Stimulated activated CD8-positive, alpha-beta memory T cell treated with anti-CD3 and anti-CD28 coated beads, Interleukin-4, amount 100 ng/mL, for 1 hour (primary cell): ENCODE measurements at places on chromosomes 12 and 14.

GRCh38 chr12:6058481-6059161, 65.8 kb downstream of the VWF start:
- DNase-seq, result no peak

DNA sequence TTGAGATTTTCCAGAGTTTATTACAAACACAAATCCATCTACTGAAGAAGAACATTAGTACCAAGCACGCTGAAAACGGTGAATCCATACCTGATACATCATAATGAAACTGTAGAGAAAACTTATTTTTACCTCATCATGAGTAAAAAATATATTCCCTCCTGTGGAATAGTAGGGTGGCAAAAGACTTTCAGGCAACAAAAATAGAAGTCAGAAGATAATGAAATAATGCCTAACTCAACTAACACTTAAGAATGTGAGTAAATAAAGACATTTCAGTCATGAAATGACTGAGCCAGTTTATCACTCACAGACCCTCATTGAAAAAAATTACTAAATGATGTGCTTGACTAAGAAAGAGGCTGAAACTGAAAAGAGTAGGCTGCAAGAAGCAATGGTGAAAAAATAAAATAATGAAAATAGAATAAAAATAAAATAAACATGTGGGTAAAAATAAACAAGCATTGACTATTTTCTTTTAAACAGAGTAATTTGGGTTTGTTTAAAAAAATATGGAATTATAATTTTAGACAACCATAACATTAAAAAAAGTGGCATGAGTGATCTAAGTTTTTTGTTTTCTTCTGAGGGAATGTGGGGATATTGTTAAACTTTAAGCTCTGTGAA, 148.6 kb downstream of the ASCL1 start:
- no peak for DNase-seq

DNA sequence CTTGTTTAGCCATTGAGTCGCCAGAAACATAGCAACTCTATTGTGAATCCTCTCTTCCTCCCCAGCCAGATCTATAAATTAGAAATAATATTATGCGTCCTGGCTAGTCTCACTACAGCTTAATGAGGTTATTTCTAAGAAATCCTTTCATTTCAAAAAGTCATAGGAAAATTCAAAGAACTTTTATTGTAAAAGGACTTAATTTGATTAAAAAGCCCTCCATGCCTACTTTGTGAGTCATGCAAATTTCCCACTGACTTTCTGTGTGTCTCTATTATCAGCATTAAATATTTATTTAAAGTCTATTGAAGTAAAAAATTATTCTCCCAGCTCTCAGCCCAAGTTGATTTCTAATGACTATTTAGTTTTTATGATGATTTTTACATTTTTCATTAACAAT, 160.7 kb downstream of the PHLDA1 start:
- DNase-seq, result no peak

DNA sequence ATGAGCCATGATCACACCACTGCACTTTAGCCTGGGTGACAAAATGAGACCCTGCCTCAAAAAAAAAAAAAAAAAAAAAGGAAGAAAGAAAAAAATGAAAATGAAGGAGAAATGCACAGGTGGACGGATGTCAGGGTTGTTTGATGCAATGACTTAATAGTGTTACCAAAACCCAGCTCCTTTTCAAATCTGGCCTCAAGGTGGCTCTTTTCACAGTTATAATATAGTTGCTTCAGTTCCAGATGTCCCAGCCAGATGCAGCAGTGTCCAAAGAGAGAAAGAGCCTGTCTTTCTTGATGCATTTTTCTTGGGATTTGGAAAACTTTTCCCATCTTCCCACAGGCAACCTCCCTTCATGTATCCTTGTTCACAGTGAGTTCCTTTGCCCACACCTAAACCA, 36.5 kb downstream of the KCNMB4 start:
- DNase-seq, result no peak

DNA sequence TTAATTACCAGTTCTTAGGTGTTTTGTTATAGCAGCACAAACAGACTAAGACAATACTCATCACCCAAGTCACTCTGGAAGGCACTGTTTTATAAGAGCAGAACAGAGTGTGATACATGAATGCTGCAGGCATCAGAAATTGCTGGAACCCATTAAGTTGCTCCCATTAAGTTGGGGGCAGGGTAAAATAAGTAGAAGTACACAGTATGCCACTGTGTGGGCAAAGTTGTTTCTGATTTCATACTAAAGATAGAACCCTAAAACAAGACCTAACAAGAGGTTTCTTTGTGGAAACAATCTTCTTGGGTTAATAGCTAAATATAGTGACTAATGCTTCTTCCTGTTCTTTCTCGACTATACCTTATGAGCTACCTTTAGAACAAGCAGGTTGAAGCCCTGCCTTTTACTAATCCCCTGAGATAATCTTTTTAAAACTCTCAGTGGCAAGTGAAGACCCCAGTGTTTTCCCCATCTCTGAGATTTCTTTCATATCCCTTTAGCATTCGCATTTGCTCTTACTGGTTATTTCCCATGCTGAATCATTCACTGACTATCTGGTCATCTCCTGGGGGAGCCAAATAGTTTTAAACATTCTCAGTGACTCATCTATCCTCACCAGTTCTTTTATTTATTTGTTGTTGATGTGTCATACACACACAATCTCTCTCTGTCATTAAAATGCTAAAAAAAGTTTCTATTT, 52.3 kb downstream of the SOCS2 start:
- no peak for DNase-seq

- no peak for DNase-seq
Measured at GRCh38 chr14:56115976-56116893, 2.0 kb upstream of the PELI2 start.

- no peak for DNase-seq
Measured at GRCh38 chr14:72000907-72001306, 68.7 kb downstream of the RGS6 start.

GRCh38 chr12:55019784-55020183, at the start of gene NEUROD4:
NEUROD4 (plus strand) TSS chr12:55019974; CDS start chr12:55026440, 6,466 bp downstream.
- no peak for DNase-seq

DNA sequence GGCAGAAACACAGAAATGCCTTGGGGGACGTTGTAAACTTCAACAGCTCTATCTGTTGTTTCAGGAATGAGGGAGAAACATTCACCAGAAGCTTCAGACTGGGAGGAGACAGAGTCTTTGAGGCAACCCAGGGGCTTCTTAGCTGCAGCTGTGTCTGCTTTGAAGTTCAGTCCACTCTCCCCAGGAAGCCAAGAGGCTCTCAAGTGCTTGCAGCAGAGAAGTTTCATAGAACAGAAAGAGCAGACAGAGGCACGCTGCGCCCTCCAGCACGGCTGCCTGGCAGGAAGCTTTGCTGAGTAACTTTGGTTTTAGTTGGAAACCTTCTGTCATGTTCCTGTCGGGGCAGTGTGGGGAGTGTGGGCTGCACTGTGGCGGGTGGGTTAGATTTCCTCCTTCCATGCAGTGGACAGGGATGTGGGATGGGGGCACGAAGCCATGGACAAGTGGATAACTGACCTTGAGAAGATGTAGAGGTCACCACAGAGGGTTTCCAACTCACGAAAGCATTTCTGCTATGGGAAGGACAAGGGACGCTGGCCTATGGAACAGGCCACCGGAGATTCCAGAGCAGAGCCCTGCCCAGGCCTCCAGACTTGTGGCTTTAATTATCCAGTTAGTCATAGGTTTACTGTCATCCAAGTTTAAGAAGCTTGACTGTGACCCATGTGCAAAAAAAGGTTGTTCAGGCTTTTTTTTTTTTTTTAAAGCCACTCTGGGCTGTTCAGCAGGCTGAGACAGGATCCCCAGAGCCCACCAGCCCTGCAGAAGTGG, 107.7 kb downstream of the ARF6 start:
- DNase-seq, result peak; percentile 61

DNA sequence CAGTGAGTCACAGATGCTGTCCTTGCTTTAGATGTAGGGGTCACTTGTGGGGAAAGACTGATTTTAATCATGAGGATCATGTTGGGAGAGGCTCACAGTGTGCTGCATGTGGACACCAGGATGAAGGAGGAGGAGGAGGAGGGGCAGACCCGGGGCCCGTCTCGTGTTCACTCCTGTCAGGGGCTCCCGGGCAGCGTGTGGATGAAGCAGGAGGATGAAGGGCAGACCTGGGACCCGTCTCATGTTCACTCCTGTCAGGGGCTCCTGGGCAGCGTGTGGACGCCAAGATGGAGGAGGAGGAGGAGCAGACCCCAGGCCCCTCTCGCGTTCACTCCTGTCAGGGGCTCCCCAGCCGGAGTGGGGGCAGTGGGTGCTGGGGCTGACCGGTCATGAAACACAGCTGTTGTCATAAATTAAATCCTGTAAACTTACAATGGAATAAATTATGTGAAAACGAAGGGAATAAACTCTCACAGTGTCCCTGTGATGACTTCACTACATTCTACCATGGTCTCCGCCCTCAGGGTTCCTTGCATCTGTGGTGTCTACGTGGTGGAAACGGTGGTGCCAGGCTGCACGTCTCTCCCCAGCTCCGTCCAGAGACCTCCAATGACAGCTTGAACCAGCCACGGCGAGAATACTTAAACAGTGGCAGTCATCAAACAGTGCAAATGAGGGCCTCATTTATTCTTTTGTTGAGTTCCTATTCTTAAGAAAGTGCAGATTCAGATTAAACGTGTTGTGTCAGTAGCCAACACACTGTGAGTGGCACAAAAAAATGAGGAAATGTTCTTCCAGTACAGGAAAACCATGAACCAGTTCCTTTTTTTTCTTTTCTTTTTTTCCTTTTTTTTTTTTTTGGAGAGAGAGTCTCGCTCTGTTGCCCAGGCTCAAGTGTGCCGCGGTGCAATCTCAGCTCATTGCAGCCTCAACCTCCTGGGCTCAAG, 37.7 kb upstream of the SFSWAP start:
- DNase-seq, result no peak

DNA sequence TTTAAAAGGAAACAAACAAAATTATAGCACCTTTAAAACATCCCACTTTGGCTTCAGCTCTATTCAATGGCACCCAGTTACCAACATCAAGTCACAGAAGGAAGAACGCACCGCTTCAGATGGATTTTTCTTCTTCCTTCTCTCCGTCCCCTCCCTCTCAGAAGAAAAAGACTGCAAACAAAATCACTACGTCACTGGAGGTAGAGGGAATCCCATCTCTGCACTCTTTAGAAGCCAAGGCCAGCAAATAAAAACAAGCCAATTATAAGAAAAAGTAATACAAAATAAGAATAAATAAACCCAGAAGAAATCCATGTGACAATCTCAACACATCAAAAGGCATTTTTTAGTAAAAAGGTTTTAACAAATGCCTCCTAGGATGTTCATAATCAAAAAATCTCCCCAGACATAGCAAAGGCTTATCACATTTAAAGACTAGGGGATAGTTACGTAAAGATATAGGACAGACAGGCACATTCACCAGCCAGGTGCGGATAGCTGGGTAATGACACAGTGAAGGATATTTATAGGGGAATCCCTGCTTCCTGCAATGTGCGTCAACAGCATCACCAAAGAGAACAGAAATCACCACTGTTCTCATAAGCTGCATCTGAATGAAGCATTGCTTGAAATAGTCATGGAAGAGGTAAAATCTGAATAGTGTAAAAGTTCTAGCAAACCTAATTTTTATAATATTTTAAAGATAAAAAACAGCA, 89.4 kb downstream of the R3HDM2 start:
- no peak for DNase-seq

DNA sequence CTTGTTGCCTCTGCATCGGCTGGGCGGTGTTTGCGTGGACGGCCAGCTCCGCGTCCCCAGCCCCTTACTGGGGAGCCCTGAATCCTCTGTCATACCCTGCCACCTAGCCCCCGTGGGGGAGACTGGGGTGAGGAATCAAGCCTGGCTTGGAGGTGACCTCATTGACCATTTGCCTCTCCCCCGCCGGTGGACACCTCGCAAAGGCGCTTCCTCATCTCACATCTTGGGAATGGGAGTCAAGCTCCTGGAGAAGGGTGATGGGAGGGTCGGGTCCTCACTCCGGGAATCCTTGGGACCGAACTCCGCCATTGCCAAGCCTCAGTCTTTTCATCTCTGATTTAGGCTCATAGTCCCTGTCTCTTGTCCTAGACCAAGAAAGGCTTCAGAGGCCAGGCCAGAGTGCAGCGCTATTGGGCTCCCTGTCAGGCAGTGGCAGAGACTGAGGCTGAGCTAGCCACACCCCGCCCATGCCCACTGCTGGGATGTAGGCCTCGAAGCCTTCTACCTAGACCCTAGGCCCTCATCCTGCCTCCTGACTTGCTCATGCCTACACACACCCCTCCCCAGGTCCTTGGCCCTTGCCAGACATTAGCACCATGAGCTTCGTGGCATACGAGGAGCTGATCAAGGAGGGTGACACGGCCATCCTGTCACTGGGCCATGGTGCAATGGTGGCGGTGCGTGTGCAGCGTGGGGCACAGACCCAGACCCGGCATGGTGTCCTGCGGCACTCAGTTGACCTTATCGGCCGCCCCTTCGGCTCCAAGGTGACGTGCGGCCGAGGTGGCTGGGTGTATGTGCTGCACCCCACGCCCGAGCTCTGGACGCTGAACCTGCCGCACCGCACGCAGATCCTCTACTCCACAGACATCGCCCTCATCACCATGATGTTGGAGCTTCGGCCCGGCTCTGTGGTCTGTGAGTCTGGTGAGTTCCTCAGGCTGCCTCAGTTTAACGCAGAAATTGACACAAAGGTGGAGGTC, 678 bp downstream of the TRMT61A start:
- DNase-seq, result no peak

GRCh38 chr12:22283508-22283907, 51.0 kb downstream of the ST8SIA1 start:
- DNase-seq, result no peak

GRCh38 chr12:90010089-90010488, 301.5 kb upstream of the ATP2B1 start:
- DNase-seq, result no peak

GRCh38 chr12:32509328-32510091, 110.2 kb downstream of the FGD4 start:
- no peak for DNase-seq

GRCh38 chr12:122096591-122097149, 18.1 kb downstream of the MLXIP start:
- no peak for DNase-seq

DNA sequence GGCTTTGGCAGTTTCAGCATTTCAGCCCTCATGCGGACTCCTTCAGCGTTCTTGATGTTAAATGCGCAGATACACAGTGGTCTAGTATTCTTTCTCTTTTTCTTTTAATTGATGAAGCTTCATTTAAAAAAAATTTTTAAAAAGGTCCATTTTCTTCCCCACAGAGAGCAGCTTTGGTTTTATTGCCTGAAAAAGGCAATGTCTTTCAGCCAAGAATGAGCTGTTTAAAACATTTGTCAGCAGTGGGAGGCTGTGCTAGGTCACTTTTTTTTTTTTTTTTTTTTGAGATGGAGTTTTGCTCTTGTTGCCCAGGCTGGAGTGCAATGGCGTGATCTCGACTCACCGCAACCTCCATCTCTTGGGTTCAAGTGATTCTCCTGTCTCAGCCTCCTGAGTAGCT, 13.5 kb downstream of the KMT5A start:
- DNase-seq, result no peak

- DNase-seq, result no peak
Measured at GRCh38 chr14:51092965-51093364, 1.9 kb downstream of the TRIM9 start.

DNA sequence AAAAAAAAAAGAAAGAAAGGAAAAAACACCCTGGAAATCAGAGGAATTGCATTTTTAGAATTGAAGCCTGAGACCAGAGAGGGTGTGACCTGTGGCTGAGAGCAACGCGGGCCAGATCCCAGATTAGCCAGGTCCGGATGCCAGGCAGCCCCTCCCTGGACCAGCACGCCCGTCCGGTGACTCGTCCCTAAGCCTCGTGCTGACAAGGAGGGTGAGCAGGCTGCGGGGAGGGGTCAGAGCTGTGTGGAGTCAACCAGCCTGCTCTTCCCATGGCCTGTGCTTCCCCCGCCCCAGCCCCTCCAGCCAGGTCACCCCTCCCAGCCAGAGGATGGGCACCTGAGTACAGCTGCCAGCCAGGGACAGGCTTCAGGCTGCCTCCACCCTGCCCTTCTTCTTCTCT, 4.2 kb upstream of the KLC1 start:
- DNase-seq, result no peak

- DNase-seq, result no peak
Measured at GRCh38 chr14:22668863-22669262, 24.7 kb upstream of the OR6J1 start.
